ENCODE measurements at places on chromosomes 7 and 10.

GRCh38 chr10:73032536-73032935 lies 64.1 kb downstream of the P4HA1 start:
- DNase-seq, result no peak

- no peak for DNase-seq
Observed at GRCh38 chr7:101746314-101746713, 71.1 kb upstream of the CUX1 start.

GRCh38 chr10:6586501-6586900 lies 6.4 kb upstream of the PRKCQ start:
- no peak for DNase-seq

GRCh38 chr7:70707823-70708243 lies 424.1 kb upstream of the GALNT17 start:
- no peak for DNase-seq

- DNase-seq, result peak; percentile 31
Observed at GRCh38 chr10:3877211-3878000, 92.4 kb upstream of the KLF6 start.

- DNase-seq, result no peak
Observed at GRCh38 chr7:70583965-70584883, 547.7 kb upstream of the GALNT17 start.

- no peak for DNase-seq
Observed at GRCh38 chr10:14389981-14390590, 59.4 kb upstream of the FRMD4A start.

GRCh38 chr7:72493850-72494661 lies 81.9 kb upstream of the CALN1 start:
- DNase-seq, result peak; percentile 48
